Left ventricle myocardium superior (tissue), 1 donor: ENCODE measurements at places on chromosomes 13 and 19.

DNA sequence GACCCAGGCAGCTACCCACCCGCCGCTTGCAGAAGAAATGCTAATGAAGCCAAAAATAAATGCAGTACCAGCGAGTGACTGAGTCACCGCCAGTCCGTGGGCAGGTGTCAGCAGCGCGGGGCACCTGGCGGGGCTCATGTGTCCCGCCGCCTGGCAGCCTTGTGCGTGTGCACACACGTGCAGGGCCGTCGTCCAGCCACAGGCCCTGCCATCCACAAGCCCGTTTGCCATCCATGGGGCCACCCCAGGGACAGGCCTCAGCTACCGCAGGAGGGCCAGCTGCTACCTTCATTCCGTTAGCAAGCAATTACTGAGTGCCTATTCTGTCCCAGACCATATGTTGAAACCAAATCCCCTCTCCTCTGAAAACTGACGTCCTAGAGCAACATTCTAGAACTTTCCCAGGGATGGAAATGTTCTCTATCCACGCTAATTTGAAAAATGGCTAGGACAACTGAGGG is 20.5 kb downstream of the NCAN start:
- DNase-seq = no peak

DNA sequence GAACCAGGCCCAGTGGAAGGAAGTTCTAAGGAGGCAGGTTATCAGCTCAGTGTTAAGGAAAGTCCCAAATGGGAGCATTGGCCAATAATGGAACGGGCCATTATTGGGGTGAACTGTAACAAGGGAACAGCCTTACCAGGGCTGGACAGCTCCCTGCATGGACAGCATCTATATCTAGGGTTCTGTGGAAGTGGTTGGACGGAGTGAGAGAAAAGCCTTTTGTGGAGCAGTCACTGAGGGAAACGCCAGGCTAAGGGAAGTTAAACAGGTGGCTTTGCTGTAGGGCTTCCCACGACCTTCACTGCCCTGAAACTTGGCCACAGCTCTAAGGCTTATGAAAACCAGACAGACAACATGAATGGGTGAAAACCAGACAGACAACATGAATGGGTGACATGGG is 17.0 kb downstream of the POU2F2 start:
- no peak for DNase-seq

- no peak for DNase-seq
Measured at GRCh38 chr19:45528149-45528743, 21.0 kb downstream of the VASP start.

DNA sequence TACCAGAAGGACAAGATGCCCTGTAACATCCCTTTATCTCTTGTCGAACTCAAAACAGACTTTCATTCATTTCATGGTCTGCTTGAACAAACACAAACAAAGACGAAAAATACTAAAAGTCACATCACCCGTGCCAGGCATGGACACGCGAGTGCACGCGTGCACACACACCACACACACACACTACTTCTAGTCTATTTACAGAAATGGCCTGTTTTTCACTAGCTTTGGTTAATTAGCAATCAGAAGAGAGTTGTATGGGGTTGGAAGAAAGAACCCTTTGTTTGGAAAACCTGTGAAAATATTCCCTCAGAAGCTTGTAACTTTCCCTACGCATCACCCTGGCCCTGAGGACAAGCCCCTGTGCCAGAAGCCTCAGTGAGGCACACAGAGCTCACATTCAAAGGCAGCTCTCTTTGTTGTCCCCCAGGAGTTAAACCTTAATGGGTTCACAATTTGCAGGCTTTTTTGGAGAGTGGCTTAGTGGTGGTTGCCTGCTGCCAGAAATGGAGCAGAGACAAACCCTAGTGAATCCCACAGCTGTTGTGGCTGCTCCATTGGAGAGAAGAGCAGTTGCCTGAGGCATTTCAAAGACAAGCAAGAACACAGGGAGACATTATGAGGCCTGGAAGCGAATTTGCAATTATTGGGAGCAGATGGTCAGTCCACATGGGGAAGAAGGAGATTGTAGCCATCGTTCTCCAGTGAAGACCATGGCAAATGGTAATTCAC is 55.9 kb downstream of the STARD13 start:
- peak; percentile 59 for DNase-seq

DNA sequence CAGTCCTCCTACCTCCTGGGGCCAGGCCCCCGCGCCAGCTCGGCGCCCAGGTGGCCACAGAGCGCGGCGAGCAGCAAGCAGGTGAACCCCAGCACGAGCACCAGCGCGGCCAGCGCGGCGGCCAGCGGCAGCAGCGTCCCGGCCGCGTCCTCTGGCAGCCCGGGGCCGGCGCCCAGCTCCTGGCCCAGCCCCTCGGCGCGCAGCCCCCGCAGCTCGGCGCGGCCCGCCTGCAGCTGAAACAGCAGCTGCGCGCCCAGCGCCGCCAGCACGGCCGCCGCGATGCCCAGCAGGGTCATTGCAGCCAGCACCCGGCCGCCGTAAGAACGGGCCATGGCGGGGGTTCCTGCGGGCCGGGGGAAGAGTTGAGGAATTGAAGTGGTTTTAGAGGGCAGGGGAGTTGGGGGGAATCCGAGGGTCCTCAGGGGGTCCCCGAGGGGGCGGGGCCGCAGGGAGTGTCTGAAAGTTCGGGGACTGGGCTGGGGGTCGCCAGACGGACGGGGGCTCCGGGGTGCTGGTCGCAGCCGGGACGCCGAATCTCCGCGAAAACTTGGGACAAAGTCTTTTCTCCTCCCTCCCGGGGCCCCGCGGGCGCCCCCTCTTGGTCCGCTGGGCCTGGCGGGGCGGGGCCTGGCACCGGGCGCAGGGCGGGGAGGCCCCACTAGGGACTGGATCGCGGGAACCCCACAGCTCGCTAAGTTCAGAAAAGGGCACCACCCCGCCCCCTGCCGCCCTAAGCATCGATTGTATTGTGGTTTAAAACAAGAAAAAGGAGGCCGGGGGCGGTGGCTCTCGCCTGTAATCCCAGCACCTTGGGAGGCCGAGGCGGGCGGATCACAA is at the start of gene TMEM221:
TSS of gene TMEM221 (minus strand) at position 538 of the 837 bp plus-strand sequence. CDS start at position 332, 206 bp downstream.
- peak; percentile 63 for DNase-seq

DNA sequence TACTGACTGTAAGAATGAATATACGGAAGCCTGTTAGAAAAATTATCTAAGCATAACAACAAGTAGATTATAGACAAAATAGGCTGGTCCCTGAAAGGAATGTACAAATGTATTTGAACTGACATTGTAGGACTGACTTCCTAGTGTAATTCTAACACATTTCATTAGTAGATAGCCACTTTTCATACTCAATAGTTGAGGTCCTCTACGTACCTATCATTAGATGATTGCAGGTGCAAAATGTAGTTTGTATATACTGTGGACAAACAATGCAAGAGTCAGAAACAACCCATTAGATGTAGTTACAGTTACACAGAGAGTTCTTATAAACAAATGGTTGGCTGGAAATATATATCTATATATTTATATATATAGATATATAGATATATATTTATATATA is 402.3 kb upstream of the SLITRK6 start:
- no peak for DNase-seq

DNA sequence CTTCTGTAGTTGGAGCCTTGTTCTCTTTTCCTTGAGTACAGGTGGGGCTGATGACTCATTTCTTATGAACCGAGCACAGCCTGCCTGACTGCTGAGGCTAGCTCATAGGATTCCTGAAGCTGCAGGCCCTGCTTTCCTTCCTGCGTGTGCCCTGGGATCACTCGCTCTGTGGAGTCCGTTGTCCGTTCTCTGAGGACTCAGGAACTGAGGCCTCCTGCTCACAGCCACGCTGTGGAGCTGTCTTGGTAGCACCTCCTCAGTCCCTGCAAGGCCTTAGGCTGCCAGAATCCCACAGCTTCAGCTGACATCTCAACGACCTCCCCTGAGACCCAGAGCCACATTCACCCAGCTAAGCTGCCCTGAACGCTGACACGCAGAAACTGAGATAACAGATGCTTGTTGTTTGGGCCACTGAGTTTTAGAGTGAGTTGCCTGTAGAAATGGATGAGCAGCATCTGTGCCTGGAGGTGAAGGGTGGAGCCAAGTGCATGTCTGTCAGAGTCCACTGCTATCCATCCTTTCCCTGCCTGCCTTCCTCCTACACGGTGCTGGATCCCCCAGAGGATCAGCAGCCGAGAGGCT is 72.9 kb downstream of the ARHGEF7 start:
- DNase-seq = no peak

DNA sequence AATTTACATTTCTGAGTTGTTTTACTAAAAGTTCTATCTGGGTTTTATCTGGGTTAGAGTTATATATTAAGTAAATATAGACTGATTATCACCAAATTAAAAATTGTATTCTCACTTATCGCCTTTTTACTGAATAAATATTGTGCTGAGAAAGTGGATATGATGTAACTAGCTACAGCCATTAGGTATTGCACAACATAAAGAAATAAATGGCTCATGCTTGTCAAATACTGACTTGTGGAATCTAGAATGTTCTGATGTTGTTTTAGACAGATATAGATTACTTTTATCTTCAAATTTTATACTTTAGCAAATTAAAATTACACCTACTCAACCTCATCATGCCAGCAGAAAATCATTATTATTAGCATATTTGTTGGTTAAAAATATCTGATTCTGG is 1277.1 kb upstream of the MIR17HG start:
- DNase-seq = no peak

- DNase-seq = no peak
Measured at GRCh38 chr13:24161980-24162525, 1.5 kb downstream of the SPATA13 start.

- peak; percentile 67 for DNase-seq
Measured at GRCh38 chr13:37869756-37870488, at the start of gene TRPC4. TSS of gene TRPC4 (minus strand) at chr13:37869772. CDS start at chr13:37783333, 86,439 bp downstream.

- DNase-seq = no peak
Measured at GRCh38 chr13:107192289-107192688, 624.4 kb upstream of the ARGLU1 start.

DNA sequence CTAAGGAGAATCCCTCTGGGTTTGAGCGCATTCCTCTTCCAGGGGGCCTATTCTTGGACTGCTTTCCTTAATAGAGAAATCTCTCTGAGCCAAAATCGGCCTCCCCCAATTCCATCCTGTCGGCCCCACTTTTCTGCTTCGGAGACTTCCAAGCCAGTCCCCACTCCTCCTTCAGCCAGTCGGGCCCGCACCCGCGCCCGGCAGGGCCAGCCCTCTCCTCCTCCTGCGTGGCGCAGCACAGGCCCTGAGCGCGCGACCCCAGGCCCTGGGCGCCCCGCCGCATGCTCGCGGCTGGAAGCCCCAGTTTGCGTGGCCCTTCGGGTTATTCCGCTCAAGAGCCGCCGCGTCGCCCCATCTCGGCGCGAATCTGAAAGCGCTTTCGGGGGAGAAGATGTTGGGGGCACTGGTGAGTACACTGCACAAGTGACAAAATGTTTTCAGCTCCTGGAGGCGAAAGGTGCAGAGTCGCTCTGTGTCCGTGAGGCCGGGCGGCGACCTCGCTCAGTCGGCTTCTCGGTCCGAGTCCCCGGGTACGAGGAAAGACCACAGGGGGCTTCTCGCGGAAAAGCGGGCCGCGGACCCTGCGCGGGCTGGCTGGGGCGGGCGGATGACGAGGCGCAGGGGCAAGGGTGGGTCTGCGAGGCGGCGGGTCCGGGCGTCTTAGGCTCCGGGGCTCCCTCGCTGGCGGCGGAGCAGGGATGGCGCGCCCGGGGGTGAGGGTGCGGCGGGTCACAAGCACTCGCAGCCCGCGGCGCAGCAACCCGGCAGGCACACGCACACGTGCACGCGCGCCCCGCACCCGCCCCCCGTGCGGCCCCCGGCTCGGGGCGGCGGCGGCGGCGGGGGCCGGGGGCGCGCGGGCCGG is at the start of gene IL17D:
TSS of gene IL17D (plus strand) at position 785 of the 865 bp plus-strand sequence. CDS start 303 bp downstream, outside the sequence.
- peak; percentile 57 for DNase-seq

DNA sequence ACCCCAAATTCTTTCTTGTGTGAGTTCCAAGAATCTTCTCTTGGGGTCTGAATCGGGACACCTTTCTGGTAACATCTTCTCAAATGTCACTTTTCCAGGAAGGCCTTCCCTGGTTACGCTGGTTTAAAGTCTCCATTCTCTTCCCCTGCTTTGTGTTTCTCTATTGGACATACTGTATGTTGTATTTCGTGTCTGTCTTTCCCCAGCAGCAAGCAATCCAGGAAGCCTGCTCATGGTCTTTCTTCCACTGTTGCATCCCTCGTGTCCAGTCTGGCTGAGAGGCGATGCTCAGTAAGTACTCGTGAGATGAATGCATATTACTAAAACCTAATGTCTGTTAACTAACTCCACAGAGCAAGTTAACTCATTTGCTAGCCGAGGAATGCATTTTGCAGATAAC is 43.7 kb downstream of the RFXAP start:
- DNase-seq = no peak

DNA sequence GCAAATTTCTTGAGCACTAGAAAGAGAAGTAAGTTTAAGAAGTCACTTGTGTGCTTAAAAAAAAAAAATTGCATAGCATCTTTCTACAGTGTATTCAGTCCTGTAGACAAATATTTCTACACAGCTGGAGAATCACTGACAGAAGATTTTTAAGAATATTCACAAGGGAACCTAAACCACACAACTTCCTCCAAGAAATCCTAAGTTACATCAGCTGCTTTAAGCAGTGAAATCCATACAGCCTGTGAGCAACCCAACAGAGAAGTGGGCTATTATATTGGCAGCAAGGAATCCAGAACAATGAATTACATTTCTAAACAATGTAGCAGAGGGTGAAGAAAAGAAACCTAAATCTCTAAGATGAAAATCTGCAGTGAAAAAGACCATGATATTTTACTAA is 1.5 kb downstream of the DOCK9 start:
- DNase-seq = no peak

- no peak for DNase-seq
Measured at GRCh38 chr19:48364598-48365348, 606 bp downstream of the SYNGR4 start.

- no peak for DNase-seq
Measured at GRCh38 chr13:51033421-51034185, 77.5 kb downstream of the C13orf42 start.

DNA sequence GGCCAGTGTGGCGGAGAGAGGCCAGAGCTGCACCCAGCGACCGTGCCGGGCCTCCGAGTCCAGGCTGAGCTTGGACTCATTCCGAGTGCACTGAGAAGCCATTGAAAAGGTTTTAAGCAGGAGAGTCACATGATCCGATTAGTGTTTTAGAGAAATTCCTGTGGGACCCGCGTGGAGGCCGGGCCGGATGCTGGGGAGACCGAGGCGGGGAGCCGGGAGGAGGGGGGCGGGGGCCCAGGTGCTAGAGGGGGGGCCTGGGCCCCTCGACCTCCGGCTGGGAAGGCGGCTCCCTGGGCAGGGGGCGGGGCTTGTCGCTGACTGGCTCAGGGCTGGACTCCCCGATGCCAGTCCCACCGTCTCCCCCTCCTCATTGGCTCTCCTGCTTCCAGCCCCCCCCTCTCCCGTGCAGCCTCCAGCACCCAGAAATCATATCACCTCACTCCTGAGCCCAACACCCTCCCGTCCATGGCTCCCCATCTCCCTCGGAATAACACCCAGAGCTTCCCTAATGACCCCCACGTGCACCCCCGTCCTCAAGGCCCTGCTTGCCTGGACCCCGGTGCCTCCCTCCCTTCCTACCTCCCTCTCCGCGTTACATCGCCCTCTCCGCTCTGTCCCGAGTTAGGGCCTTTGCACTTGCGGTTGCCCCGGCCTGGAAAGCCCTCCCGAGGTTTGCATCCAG is 5.2 kb upstream of the ZNF579 start:
- DNase-seq = peak; percentile 87

- DNase-seq = no peak
Measured at GRCh38 chr13:102040812-102041211, 361.0 kb downstream of the FGF14 start.
